ENCODE measurements at places on chromosomes 11 and 22. TPM values are rescaled to one million over a fixed set of nuclear protein-coding genes. Genes with fewer than 3 reads are reported as not detected.

GRCh38 chr11:129853518-129854231 is 38.0 kb downstream of the TMEM45B start:
- no peak overlapping the region for H3K4me3 ChIP-seq
- H3K4me1 ChIP-seq: peaks cover 23% of the 10 kb centered on the region
- peaks cover 9% of the 10 kb centered on the region for H3K36me3 ChIP-seq
- H3K27me3 ChIP-seq: no peaks in the 10 kb centered on the region
- DNase-seq: peak; percentile 61

DNA sequence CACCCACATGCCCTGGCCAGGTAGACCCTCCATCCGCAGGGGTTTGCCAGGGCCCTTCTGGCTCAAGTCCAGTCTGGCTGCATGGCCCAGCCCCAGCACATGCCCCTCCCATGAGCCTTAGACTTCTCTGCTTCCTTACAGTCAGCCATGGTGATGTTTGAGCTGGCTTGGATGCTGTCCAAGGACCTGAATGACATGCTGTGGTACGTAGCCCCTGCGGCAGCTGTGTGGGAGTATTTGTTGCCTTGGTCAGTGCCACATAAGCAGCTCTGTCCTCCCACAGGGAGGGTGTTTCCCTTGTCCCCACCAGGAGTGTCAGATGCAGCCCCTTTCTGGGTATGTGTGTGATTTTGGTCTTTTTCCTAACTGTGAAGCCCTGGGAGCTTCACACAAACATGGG is 17.5 kb downstream of the CDC45 start:
- H3K27me3 ChIP-seq: no peaks in the 10 kb centered on the region
- no peak overlapping the region for H3K27ac ChIP-seq
- peaks cover 9% of the 10 kb centered on the region for H3K4me1 ChIP-seq
- DNase-seq: no peak
- H3K4me3 ChIP-seq: no peak overlapping the region

DNA sequence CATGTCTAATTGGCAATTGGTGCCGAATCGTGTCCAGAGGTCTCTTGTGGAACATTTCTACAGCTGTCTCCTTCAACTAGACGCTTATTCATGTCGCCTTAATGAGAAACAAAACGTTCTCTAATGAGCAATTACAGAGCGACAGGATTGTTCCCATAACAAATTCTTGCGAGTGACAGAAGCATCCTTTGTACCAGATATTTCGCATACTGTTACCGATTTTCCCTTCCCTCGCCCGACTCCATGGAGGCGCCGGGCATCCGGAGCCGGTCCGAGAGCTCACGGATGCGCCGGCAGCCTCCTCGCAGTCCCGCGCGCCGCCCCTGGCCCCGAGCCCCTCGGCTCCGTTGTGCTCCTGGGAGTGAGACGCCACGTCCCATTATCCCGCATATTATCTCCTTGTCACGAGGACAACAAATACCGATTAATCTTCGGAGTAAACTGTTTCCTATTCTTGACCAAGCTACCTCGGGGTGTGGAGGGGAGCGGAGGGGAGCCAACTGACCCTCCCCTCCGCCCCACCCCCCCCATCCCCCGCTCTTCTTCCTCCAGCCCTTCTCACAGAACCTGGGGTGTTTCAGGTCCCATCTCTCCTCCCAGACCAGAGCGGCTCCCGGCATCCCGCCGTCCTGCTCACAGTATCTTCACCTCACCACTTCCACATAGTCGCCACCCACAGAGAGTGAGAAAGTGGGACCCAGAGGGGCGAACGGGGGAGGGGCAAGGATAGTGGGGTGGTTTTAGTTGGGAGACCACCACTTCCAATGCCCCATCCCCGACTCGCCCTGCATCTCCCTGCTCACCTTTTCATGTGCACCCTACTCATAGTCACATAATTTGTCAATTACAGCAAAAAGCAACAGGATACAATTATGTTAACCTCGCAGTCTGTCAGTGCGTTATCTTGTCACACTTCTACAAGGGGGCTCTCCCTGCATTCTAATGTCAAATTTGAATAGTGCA is 11.4 kb downstream of the PAX6 start:
- no peak overlapping the region for H3K27ac ChIP-seq
- H3K27me3 ChIP-seq: peaks cover 81% of the 10 kb centered on the region
- peaks cover 3% of the 10 kb centered on the region for H3K36me3 ChIP-seq
- H3K4me1 ChIP-seq: peaks cover 6% of the 10 kb centered on the region
- H3K4me3 ChIP-seq: no peak overlapping the region

Gene TMPRSS6
- 9.2 TPM for total RNA-seq

Gene MS4A10
- total RNA-seq: not detected

Gene RAB6A
- 74.6 TPM for total RNA-seq

Gene MOGAT2
- not detected for total RNA-seq

DNA sequence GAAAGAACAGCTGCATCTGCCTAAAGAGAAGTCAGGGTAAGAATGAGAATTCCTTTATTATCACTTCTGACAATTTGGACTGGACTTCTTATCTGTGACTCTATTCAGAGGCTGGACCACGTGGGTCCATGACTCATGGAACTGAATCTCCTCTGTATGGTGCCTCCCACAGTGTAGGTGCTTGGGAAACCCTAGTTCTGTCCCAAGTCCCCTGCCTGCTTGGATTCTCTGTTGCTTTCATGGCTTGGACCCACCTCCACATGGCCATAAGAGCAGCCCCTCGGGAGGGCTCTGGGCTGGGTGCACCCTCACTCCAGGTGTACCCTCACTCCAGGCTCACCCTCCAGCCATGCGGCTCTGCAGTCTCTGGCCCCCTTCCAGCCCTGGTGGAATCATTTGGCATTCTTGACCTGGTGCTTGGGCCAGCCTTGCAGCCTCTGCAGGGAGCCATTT is 153.4 kb downstream of the CACNA1I start:
- no peaks in the 10 kb centered on the region for H3K36me3 ChIP-seq
- H3K4me3 ChIP-seq: no peak overlapping the region
- H3K27ac ChIP-seq: no peak overlapping the region

DNA sequence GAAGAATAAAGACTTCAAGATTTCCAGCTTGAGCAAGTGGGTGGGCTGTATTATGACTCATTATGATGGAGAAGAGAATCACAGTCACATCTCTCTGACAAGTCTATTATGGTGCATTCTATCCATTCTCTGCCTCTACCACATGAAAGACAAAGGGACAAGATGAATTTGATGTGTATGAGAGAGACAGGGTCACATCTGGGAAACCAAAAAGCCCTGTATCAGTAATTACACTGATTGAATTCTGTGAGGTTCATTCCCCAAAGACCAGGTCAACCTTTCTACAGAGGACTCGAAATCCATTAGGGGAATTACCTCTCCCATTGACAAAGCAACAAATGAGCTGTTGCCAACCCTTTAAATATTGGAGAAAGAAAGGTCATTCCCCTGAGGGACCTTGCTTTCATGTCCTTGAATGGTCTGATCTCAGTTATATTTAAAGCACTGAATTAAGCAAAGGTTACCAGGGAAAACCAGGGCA is 109.6 kb downstream of the USP35 start:
- H3K27ac ChIP-seq: peak overlapping the region; percentile 64
- DNase-seq: no peak
- no peaks in the 10 kb centered on the region for H3K27me3 ChIP-seq
- peaks cover 63% of the 10 kb centered on the region for H3K4me1 ChIP-seq

Gene ASRGL1
- total RNA-seq: 7.4 TPM

Gene FAM227A
- total RNA-seq: 0.28 TPM

GRCh38 chr11:2898366-2899079 is 12.9 kb upstream of the CDKN1C start:
- no peaks in the 10 kb centered on the region for H3K36me3 ChIP-seq
- H3K27me3 ChIP-seq: no peaks in the 10 kb centered on the region
- DNase-seq: peak; percentile 56
- H3K27ac ChIP-seq: peak overlapping the region; percentile 93
- peaks cover 30% of the 10 kb centered on the region for H3K4me1 ChIP-seq
- peak overlapping the region; percentile 78 for H3K4me3 ChIP-seq

- no peaks in the 10 kb centered on the region for H3K27me3 ChIP-seq
- DNase-seq: peak; percentile 35
- H3K36me3 ChIP-seq: peaks cover 71% of the 10 kb centered on the region
- H3K4me3 ChIP-seq: peak overlapping the region; percentile 67
These were observed 27.7 kb downstream of the CD44 start for GRCh38 chr11:35166369-35167360.

DNA sequence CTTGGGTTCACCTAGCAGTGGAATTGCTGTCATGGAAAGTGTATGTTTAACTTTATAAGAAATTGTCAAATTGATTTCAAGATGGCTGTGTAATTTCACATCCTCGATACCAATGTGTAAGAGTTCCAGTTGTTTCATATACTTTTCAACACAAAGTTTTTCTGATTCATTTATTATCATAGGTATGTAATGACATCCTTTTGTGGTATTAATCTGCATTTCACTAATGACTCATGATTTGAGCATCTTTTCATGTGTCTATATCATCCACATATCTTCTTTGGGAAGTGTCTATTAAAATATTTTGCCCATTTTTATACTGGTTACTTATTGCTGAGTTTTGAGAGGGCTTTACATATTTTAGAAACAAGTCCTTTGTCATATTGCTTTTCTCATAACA is 17.0 kb upstream of the GLYATL1B start:
- H3K4me3 ChIP-seq: no peak overlapping the region
- no peak for DNase-seq
- peaks cover 40% of the 10 kb centered on the region for H3K27me3 ChIP-seq
- H3K36me3 ChIP-seq: no peaks in the 10 kb centered on the region
- H3K4me1 ChIP-seq: no peaks in the 10 kb centered on the region
- no peak overlapping the region for H3K27ac ChIP-seq

Gene GLYATL2
- total RNA-seq: not detected

DNA sequence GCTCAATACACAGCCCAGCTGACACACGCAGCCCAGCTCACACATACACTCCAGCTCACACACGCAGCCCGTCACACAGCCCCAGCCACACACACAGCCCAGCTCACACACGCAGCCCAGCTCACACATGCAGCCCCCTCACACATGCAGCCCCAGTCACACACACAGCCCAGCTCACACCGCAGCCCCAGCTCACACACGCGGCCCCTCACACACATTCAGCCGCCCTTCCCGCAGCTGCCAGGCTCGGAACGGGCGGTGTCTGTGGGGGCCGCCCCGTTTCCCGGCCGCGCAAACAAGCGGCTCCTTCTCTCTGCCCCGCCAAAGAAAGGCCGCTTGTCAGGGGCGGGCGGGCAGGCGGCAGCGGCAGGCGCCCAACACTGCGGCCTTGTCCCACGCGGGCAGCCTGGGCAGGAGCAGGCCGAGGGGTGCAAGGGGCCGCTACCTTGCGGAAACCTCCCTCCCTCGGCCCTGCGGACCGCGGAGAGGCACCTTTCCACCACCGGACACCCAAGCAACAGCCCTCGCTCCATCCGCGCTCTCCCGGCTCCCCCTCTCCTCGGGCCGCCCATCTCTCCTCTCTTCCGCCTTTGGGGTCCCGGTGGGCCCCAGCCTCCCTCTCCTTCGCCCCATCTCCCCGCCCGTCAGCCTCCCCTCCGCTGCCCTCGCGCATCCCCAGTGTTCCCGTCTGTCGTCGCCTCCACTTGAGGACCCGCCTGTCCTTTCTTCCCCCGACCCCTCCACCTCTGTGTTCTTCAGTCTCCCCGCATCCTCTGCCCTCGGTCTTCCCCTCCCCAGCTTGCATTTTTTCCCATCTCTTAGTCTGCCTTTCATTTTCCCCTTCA is 2.2 kb downstream of the PHLDB1 start:
- H3K27ac ChIP-seq: peak overlapping the region; percentile 10
- H3K4me3 ChIP-seq: peak overlapping the region; percentile 69
- peaks cover 18% of the 10 kb centered on the region for H3K4me1 ChIP-seq
- DNase-seq: no peak
- no peaks in the 10 kb centered on the region for H3K36me3 ChIP-seq
- peaks cover 30% of the 10 kb centered on the region for H3K27me3 ChIP-seq

GRCh38 chr22:19127329-19128008 is 3.6 kb upstream of the TSSK2 start:
- H3K27ac ChIP-seq: no peak overlapping the region
- no peak for DNase-seq
- H3K27me3 ChIP-seq: peaks cover 2% of the 10 kb centered on the region
- peaks cover 3% of the 10 kb centered on the region for H3K4me1 ChIP-seq
- peaks cover 6% of the 10 kb centered on the region for H3K36me3 ChIP-seq

GRCh38 chr11:83723999-83724398 is 437.8 kb upstream of the CCDC90B start:
- no peaks in the 10 kb centered on the region for H3K36me3 ChIP-seq
- H3K27ac ChIP-seq: no peak overlapping the region
- H3K4me3 ChIP-seq: peak overlapping the region; percentile 35
- H3K4me1 ChIP-seq: no peaks in the 10 kb centered on the region

DNA sequence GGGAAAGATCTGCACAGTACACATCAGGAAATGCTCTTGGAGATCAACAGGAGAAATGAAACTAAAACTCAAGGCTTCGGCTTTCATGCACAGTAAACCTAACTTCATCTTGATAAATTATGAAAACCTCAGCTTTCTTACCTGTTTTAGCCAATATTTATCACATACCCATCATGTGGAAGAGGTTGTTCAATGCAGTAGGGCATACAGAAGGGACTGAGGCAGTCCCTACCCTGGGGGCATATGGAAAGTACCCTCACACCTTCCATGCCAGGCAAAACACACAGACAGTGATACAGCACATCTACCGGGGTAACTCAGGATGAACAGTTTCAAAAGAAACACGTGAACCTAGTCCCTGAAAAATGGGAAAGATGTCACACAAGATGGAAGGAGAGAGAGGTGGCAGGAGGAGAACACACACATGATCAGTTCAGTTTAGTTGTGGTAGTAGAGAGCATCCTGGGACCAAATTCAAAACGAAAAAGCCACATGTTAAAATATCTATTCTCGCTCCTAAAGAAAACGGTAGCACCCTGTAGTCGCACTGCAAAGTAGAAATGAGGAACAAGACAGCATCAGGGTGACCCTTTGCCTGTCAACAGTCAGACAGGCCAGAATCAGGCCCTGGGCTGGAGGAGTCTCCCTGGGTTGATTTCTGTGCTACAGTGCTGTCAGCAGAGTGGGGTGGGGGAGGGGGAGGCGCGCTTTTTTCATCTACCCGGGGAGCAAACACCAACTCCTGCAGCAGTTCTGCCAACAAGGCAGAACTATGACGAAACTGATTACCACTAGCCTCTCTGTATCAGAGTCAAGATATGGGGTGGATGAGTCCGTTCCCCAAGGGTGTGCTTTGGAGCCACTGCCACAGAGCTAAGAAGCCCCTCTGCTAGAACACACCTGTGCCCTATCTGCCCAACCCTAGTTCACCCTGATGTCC is 1.3 kb downstream of the HIRA start:
- peak overlapping the region; percentile 88 for H3K4me3 ChIP-seq
- peak; percentile 26 for DNase-seq
- no peaks in the 10 kb centered on the region for H3K27me3 ChIP-seq
- peaks cover 46% of the 10 kb centered on the region for H3K4me1 ChIP-seq

- H3K27ac ChIP-seq: no peak overlapping the region
- no peak for DNase-seq
- H3K27me3 ChIP-seq: no peaks in the 10 kb centered on the region
- peaks cover 60% of the 10 kb centered on the region for H3K36me3 ChIP-seq
- no peak overlapping the region for H3K4me3 ChIP-seq
These were observed 12.2 kb downstream of the RCOR2 start for GRCh38 chr11:63904743-63905142.

DNA sequence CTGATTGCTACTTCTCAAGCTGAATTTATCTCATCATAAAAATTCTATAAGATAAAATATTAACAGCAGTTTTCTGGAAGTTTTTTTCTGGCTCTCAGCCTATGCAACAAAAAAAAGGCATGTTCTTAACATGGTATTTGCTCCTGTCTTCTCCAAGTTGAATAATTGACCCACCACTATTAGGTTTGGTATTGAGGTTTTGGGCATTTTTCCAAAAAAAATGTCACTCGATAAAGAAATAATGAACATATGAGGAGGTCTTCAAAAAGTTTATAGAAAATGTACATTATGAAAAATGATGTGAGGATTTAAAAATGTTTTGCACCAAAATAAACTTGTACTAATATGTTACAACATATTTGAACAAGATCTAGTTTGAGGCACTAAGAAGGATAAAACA is 808.6 kb upstream of the RAG2 start:
- H3K4me1 ChIP-seq: no peaks in the 10 kb centered on the region
- H3K36me3 ChIP-seq: no peaks in the 10 kb centered on the region
- H3K27ac ChIP-seq: no peak overlapping the region
- no peaks in the 10 kb centered on the region for H3K27me3 ChIP-seq

All from activated T-helper 2 cell treated with anti-CD3 and anti-CD28 coated beads, Interferon-gamma antibody, Interleukin-2, Interleukin-4, amounts not matched to agents 10 μg/mL and 5 μg/mL and 100 μg/mL, durations not matched to agents 14 hours and 24 hours and 36 hours (primary cell).